ENCODE measurements at places on chromosomes 3 and 15.

- no peak for DNase-seq
Observed at GRCh38 chr3:55719006-55719405, 231.9 kb upstream of the WNT5A start.

GRCh38 chr3:22731901-22732300 lies 471.2 kb upstream of the UBE2E2 start:
- DNase-seq: no peak

GRCh38 chr3:166444756-166445155 lies 607.5 kb upstream of the BCHE start:
- no peak for DNase-seq

GRCh38 chr3:62109534-62109933 lies 263.8 kb downstream of the FEZF2 start:
- no peak for DNase-seq

DNA sequence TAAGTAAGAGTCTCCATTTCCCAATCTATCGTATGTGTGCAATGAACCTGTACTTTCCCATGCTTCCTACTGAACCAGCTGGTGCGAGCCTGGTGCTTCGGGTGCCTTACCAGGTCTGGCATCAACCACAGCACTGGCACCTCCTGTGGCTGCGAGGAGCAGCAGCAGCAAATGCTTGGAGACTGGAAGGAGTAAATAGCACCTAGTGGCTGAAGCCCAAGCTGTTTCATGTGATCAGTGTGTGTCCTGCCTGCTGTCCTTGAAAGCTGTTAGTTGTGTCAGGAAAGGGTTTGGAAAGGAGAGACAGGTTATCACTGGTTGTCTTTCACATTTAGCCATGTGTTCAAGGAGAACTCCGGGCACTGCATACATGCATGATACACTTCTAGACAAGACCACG lies 31.8 kb downstream of the PCOLCE2 start:
- DNase-seq: no peak

GRCh38 chr3:39232859-39233258 lies 40.5 kb upstream of the XIRP1 start:
- no peak for DNase-seq

- DNase-seq: no peak
Observed at GRCh38 chr3:128548021-128548420, 55.0 kb upstream of the GATA2 start.

GRCh38 chr3:25863011-25863415 lies 73.1 kb downstream of the OXSM start:
- no peak for DNase-seq
